ENCODE measurements at places on chromosomes 5 and 9. TPM values are rescaled to one million over a fixed set of nuclear protein-coding genes. Genes with fewer than 3 reads are reported as not detected.

The RNF183 gene
- not detected for total RNA-seq

The CKMT2 gene
- 18.9 TPM for total RNA-seq

- no peak for DNase-seq
These were observed 9.1 kb downstream of the PDCL start for GRCh38 chr9:122819326-122819725.

The CDHR2 gene
- total RNA-seq, result 0.45 TPM

- no peak for DNase-seq
These were observed 55.4 kb downstream of the COL27A1 start for GRCh38 chr9:114210691-114211276.

The ANXA2R gene
- total RNA-seq, result 2.0 TPM

DNA sequence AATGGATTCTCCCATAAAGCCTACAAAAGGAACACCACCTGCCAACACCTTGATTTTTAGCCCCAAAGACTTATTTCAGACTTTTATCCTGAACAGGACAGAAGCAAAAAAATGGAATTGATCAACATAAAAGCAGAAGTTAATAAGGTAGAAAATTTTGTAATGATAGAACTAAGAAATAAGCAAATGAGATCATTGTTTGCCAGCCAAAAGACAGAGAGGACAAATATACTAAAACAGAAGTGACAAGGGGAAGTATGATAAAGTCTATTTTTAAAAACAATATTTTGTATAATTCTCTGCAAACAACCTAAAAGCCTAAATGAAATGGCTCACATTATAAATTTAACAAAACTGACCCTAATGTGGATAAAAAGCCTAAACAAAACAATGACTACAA lies 110.5 kb upstream of the PRSS3 start:
- DNase-seq, result no peak

DNA sequence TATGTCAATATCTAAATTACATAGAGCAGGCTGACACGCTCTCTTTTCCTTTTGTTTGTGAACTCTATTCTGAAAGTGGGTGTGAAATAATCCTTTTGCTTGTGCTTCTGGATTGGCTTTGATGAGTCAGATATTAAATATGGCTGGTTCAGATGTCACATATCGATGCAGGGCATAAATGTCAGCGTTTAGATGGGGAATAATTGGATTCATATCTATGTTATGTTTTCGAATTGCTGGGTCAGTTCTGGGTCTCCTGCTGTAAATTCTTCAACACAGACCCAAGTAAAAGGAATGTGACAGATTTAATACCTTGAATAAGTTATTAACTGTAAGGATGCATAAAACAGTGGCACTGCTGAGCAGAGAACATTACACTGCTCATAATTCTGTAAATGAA lies 118.7 kb upstream of the SNX2 start:
- no peak for DNase-seq

DNA sequence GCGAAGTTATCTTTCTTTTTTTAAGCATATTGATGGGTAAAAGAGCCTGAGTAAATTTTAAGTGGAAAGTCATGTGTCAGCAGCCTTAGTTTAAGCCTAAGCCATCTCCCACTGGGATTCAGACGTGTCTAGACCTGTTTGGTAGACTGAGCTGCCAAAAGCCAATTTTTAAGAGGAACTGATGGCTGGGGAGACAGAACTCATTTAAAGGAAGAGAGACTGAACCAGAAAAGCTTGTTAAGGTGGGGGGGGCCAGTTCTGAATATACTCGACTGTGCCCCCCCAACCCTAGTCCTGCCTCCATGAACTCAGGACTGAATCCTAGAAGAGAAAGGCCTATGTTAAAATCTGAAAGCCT lies 58.3 kb upstream of the PLPP1 start:
- DNase-seq, result no peak

GRCh38 chr5:58925627-58926540 lies 343.0 kb downstream of the RAB3C start:
- no peak for DNase-seq

- no peak for DNase-seq
These were observed 263.5 kb downstream of the CD180 start for GRCh38 chr5:66933066-66933465.

The PARP8 gene
- 28.0 TPM for total RNA-seq

GRCh38 chr5:122500245-122501088 lies 188.4 kb downstream of the SNCAIP start:
- no peak for DNase-seq

DNA sequence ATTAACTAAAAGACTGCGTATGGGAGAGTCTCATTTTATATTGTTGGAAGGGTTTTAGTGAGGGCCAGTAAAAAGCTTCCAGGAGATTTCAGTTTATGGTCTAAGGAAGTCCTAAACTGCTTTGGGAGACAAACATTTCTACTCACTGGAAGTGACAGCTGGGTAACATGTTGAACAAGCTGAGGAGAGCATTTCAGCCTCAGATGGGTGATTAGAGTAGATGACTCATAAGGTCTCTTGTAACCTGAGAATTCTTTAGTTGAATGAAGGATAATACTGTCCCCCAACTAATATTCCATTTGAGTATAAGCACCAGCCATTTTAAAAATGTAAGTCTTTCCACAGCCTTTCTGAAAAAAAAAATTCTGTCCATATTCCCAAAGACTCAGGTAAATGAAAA lies 218.0 kb upstream of the C9orf72 start:
- no peak for DNase-seq

The RORB gene
- 0.06 TPM for total RNA-seq
